Peyer's patch (tissue), 4 donors: ENCODE measurements at places on chromosomes 1 and 21.

GRCh38 chr1:169326261-169326955 is 41.2 kb downstream of the NME7 start:
- H3K27ac ChIP-seq = no peak overlapping the region
- H3K4me3 ChIP-seq = no peak overlapping the region
- no peak for DNase-seq
- no peaks in the 10 kb centered on the region for H3K4me1 ChIP-seq
- no peaks in the 10 kb centered on the region for H3K36me3 ChIP-seq

DNA sequence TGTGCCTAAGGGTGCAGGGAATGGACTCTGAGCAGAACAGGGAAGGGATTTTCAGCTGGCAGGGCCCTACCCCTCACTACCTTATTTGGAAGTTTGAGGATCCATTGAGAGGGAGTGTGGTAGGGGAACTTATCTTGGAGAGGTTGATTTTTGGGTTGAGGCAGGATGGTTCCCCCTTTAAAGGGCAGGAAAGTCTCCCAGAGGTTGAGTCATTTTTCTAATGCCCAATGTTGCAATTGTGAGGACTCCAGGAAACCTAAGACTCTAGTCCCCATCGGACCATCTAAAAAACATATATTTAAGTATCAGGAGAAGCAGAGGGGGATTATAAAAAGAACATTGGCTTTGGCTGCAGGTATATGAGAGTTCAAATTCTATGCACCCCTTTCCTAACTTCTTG is 47.3 kb downstream of the SAMD13 start:
- no peaks in the 10 kb centered on the region for H3K27me3 ChIP-seq
- H3K4me3 ChIP-seq = no peak overlapping the region
- H3K36me3 ChIP-seq = no peaks in the 10 kb centered on the region
- H3K4me1 ChIP-seq = no peaks in the 10 kb centered on the region
- H3K27ac ChIP-seq = no peak overlapping the region

DNA sequence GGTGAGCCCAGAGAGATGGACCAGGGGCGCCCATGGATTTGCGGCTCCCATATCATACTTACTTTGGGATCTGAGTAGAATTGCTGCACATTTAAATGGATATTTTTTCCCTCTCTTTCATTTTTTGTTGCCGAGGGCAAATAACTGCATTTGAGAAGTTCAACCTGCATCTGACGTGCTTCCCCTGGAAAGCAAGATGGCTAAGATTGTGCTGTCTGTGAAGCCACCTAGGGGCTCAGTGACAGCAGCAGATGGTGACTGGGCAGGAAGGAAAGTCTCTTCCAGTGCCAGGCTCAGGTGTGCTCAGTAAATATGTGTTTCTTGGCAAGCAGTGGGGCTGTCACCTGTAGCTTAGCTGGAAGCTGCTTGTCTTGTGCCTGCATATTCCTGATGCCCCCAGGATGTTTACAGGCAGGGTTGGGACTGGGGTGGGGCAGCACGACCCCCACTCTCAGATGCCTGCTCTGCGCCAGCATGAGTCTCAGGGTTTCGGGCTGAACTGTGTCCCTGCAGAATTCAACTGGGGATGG is 59.8 kb upstream of the ETV3 start:
- H3K36me3 ChIP-seq = no peaks in the 10 kb centered on the region
- H3K27ac ChIP-seq = no peak overlapping the region
- H3K4me3 ChIP-seq = no peak overlapping the region

DNA sequence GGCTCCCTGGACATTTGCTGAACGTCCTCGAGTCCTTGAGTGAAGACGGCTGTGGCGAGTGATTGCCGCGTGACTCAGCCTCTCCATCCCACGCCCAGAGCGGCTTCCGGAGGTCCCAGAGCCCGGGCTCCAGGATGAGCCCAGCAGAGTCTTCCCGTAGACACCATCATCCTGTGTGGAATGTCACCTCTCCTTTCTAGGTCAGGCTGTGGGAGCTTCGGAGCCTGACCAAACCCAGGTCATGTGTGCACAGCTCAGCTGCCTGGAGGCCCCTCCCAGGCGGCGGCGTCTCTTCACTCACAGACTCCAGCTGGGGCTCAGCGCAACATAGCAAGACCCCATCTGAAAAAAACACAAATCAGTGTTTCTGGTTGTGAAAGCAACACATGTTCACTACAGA is 38.2 kb downstream of the PRKCZ start:
- no peaks in the 10 kb centered on the region for H3K27me3 ChIP-seq
- H3K4me3 ChIP-seq = no peak overlapping the region
- no peaks in the 10 kb centered on the region for H3K36me3 ChIP-seq
- H3K4me1 ChIP-seq = no peaks in the 10 kb centered on the region

- H3K27me3 ChIP-seq = no peaks in the 10 kb centered on the region
- no peak overlapping the region for H3K4me3 ChIP-seq
- no peak overlapping the region for H3K27ac ChIP-seq
- no peaks in the 10 kb centered on the region for H3K4me1 ChIP-seq
- H3K36me3 ChIP-seq = no peaks in the 10 kb centered on the region
These were observed 111.1 kb downstream of the CLIC6 start for GRCh38 chr21:34779860-34780259.

- H3K27me3 ChIP-seq = no peaks in the 10 kb centered on the region
- H3K36me3 ChIP-seq = no peaks in the 10 kb centered on the region
- DNase-seq = no peak
These were observed 7.4 kb upstream of the IRF2BP2 start for GRCh38 chr1:234617131-234617985.

GRCh38 chr1:31258581-31258980 is 18.9 kb upstream of the NKAIN1 start:
- no peaks in the 10 kb centered on the region for H3K36me3 ChIP-seq
- DNase-seq = no peak
- H3K4me3 ChIP-seq = no peak overlapping the region
- no peaks in the 10 kb centered on the region for H3K4me1 ChIP-seq
- no peak overlapping the region for H3K27ac ChIP-seq
- no peaks in the 10 kb centered on the region for H3K27me3 ChIP-seq

DNA sequence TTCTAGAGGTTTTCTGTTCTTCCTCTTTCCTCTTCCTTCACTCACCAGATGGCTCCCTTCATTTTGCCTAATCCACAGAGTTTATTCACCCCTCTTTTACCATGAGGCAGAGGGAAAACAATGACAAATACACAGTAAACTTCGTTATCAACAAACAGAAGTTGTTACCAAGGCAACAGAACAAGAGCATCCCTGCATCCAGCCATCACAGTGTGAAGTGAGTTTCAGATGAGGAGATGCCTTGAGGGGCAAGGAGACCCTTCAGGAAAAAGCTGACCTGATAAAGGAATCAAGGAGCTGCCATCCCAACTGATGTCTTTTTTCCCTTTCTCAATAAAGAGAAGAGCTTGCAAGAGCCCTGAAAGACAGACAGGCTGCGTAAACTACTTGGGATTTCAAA is 195.3 kb downstream of the BRINP2 start:
- no peak overlapping the region for H3K4me3 ChIP-seq
- no peaks in the 10 kb centered on the region for H3K4me1 ChIP-seq

GRCh38 chr1:243390162-243390791 is 134.4 kb downstream of the SDCCAG8 start:
- no peak for DNase-seq
- no peaks in the 10 kb centered on the region for H3K27me3 ChIP-seq
- H3K4me1 ChIP-seq = no peaks in the 10 kb centered on the region
- H3K27ac ChIP-seq = no peak overlapping the region

DNA sequence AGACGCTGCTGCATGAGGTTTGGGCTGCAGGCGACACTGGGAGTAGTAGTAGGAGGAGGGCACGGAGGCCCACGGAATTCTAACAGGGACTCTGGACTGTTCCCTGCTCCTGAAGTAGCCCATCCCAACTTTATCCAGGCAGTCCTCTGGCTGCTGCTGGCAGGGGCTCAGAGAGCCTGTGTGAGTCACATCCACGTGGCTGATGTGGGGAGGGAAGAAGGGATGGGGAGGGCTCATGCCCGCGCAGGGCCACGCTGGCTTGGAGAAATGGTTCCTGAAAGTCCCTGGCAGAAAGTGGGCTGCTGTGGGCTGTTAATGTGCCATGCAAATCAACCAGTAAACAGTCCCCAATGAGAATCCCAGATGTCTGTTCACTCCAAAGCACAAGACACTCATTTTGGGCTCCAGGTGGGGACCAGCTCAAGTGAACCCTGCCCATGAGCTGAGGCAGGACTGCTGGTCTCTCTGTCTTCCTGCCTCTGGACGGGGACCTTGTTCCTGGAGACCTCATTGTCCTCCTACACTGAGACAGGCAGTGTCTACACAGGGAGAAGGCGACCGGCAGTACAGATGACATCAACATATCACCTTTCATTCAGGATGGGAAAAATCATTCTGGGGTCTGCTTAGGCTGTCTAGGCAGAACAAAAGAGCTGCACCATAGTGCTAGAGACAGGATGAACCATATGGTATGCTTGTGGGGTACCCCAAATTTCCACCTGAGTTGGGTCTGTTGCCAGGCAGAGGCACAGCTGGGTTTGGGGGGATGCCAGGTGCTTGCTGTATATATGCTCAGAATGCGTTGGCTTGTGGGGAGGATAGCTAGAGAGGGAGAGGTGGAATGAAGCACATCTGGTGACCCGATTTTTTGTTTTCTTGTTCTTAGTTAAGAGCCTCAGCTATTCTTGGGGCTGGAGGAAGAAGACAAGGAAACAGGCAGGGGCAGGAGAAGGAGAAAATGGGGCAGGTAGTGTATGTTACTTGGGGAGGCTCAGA is 57.9 kb upstream of the FMOD start:
- H3K27ac ChIP-seq = peak overlapping the region; percentile 28
- no peaks in the 10 kb centered on the region for H3K4me1 ChIP-seq
- no peak overlapping the region for H3K4me3 ChIP-seq
- no peaks in the 10 kb centered on the region for H3K36me3 ChIP-seq
- DNase-seq = peak; percentile 90
- H3K27me3 ChIP-seq = no peaks in the 10 kb centered on the region

DNA sequence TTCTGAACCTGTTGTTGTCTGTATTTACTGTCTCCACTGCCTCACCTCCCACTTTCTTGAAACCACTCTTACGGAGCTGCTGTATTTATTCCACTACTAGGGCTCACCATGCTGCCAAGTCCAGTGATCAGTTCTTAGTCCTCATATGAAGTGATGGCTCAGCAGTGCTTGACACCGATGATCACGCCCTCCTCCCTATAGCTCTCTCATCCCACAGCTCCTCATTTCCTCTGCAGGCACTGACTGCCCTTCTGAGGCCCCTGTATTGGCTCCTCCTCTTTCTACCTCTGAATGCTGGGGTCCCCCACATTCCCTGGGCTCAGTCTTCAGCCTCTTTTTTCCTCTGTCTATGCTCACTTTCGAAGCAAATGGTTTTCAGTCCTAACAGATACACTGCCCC is 3.4 kb downstream of the CLCA1 start:
- no peaks in the 10 kb centered on the region for H3K4me1 ChIP-seq
- H3K27ac ChIP-seq = no peak overlapping the region
- no peaks in the 10 kb centered on the region for H3K27me3 ChIP-seq
- H3K36me3 ChIP-seq = no peaks in the 10 kb centered on the region
- DNase-seq = no peak

GRCh38 chr1:15008783-15009729 is 144.5 kb upstream of the TMEM51 start:
- no peaks in the 10 kb centered on the region for H3K36me3 ChIP-seq
- H3K27ac ChIP-seq = no peak overlapping the region
- H3K4me1 ChIP-seq = no peaks in the 10 kb centered on the region
- no peak for DNase-seq
- H3K4me3 ChIP-seq = no peak overlapping the region

GRCh38 chr1:30751830-30752650 is 5.5 kb downstream of the LAPTM5 start:
- H3K4me1 ChIP-seq = peaks cover 14% of the 10 kb centered on the region
- no peak for DNase-seq

GRCh38 chr1:25684216-25684965 is 67.8 kb downstream of the MAN1C1 start:
- H3K36me3 ChIP-seq = no peaks in the 10 kb centered on the region
- H3K4me3 ChIP-seq = no peak overlapping the region
- no peak for DNase-seq
- H3K27me3 ChIP-seq = no peaks in the 10 kb centered on the region

DNA sequence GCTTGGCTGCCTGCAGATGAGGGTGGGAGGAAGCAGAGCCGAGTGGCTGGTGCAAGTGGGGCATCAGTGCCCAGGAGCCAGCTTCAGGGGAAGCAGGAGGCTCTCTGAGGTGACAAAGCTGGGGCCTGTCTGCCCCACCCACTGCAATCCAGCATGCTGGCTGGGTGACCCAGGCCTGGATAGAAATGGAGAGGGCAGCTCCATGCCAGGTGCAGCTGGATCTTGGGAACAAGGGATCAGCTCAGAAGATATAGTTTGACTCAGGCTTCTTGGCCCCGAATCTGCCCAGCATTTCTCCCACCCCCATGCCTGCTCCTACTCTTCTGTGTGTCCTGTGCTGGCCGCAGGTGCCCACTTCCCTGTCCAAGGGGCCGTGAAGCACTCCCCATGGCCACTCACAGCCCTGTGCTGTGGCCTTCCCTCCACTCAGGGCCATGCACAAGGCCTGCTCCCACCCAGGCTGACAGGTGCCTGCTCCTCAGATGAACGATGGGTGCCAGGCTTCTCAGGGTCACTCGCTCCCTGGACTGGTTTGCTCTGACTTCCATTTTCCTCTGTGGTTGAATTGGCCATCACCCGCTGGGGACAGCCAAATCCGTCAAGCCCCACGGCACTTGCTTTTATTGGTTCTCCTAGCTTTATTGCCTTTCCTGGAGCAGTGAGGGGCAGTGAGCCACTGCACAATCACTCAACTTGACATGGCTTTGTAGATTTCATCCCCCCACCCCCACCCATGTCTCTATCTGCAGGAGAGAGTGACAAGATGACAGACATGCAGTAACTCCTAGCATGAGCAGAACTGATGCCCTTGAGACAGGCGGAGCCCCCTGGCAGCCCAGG is 174.8 kb upstream of the VAMP3 start:
- H3K27ac ChIP-seq = no peak overlapping the region
- no peaks in the 10 kb centered on the region for H3K4me1 ChIP-seq
- H3K27me3 ChIP-seq = no peaks in the 10 kb centered on the region
- no peak for DNase-seq

GRCh38 chr1:56817716-56818463 is 1.3 kb downstream of the FYB2 start:
- no peaks in the 10 kb centered on the region for H3K27me3 ChIP-seq
- peaks cover 6% of the 10 kb centered on the region for H3K4me1 ChIP-seq
- H3K27ac ChIP-seq = no peak overlapping the region

DNA sequence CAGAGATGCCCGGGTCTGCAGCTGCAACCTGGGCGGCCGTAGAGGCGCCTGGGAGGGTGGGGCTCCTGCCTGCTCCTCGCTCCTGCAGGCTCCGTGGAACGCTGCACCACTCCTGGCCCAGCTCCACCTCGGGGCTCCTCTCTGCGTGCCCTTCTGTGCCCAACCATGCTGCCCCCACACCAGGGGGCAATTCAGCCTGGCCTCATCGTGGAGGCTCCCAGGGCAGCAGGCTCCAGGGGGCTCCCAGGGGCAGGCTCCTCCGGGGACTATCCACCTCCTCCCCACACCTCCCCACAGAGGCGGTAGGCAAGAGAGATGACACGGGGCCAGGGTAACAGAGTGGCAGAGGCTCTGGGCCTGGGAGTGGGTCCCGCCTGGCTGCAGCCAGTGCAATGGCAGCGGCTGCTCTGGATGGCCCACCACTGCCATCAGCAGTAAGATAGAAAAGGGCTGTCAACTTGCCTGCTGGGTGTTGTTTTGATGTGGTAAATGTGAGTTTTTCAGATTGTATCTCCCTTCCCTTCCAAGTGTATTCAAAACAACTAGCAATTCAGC is 22.4 kb upstream of the LRRC8C start:
- no peak overlapping the region for H3K27ac ChIP-seq
- no peak for DNase-seq
- no peaks in the 10 kb centered on the region for H3K4me1 ChIP-seq
- no peaks in the 10 kb centered on the region for H3K27me3 ChIP-seq
- no peaks in the 10 kb centered on the region for H3K36me3 ChIP-seq

GRCh38 chr1:24567792-24568388 is 12.0 kb downstream of the NCMAP start:
- H3K27ac ChIP-seq = no peak overlapping the region
- no peaks in the 10 kb centered on the region for H3K27me3 ChIP-seq
- no peaks in the 10 kb centered on the region for H3K36me3 ChIP-seq

GRCh38 chr1:225423518-225423855 is 4.4 kb downstream of the LBR start:
- no peaks in the 10 kb centered on the region for H3K36me3 ChIP-seq
- DNase-seq = no peak
- H3K4me3 ChIP-seq = no peak overlapping the region
